ENCODE measurements at places on chromosomes 5 and 9. TPM values are rescaled to one million over a fixed set of nuclear protein-coding genes. Genes with fewer than 3 reads are reported as not detected.

DNA sequence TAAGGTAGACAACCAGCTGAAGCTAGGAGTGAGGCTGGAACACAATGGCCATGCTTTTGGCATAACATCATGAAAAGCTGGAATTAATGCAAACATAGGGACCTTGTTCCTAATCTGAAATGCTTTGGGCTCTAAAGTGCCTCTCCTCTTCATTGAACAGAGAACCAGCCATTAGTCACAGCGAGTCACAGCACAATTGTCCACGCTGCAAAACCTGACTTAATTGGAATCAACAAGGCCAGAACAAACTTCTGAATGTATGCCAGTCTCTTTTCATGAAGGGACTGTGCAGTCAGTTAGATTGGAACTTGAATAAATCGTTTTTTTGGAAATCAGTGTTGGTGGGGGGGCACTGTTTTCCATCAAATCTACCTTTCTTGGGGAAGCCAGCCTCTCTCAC lies 96.5 kb downstream of the JAKMIP2 start:
- no peak overlapping the region for H3K4me3 ChIP-seq
- no peaks in the 10 kb centered on the region for H3K36me3 ChIP-seq
- no peak overlapping the region for H3K27ac ChIP-seq
- no peaks in the 10 kb centered on the region for H3K27me3 ChIP-seq
- DNase-seq: no peak

DNA sequence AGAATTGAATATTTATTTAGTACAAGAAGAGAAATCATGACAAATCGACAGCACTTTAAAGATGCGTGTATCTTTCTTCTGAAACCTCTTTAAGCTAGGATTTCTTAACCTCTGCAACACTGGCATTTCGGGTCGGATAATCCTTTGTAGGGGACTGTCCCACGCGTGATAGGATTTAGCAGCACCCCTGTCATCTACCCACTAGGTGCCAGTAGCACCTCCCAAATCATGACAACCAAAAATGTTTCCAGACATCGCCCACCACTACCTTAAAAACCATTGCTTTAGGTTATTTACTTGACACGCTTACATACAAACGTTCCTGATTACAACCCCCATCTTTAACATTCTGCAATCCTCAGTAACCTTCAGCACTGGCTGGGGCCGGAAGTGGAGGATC lies 223.1 kb downstream of the TRIM32 start:
- no peaks in the 10 kb centered on the region for H3K36me3 ChIP-seq
- no peaks in the 10 kb centered on the region for H3K27me3 ChIP-seq
- no peak overlapping the region for H3K27ac ChIP-seq
- no peaks in the 10 kb centered on the region for H3K4me1 ChIP-seq
- H3K4me3 ChIP-seq: no peak overlapping the region

The CBY3 gene
- 0.36 TPM for total RNA-seq

DNA sequence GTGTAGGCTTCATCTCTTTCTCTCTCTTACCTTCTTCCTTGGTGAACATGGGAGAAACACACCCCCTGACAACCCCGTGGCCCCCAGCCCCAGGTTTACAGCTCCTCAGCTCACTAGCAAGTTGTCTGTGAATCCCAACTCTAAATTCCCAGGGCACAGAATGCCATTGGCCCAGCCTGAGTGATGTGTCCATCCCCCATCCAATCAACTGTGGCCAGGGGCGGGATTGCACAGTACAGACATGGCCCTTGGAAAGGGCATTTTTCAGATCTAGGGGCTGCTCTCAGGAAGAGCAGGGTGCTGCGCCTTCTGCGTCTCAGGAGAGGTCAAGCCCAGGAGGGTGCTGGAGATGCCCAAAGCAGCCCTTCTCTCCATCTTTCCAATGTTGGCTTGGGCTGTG lies 48.2 kb upstream of the ASS1 start:
- no peak overlapping the region for H3K27ac ChIP-seq
- H3K36me3 ChIP-seq: no peaks in the 10 kb centered on the region
- DNase-seq: no peak

The PTBP3 gene
- 100.0 TPM for total RNA-seq

DNA sequence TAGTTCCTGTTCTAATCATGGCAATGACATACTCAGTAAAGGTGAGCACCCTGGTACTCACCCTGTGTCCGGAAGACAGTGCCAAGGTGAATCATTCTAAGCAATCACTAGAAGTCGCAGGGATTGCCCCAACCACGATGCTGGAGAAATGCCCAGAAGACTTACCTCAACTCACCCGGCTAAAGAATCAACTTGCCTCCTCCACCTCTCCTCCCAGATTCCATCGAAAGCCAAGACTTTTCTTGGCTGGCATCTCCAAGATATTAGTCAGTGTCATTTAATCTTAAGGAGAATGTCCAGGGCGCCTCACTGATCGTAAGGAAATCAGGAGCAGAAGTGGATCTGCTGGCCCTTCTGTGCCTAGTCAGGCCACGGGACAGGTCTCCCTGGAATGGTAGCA lies 204.9 kb downstream of the ERCC6L2 start:
- no peak for DNase-seq
- H3K36me3 ChIP-seq: no peaks in the 10 kb centered on the region
- H3K4me1 ChIP-seq: no peaks in the 10 kb centered on the region
- H3K27ac ChIP-seq: no peak overlapping the region
- H3K27me3 ChIP-seq: peaks cover 4% of the 10 kb centered on the region

The PCDHB13 gene
- not detected for total RNA-seq

- peaks cover 20% of the 10 kb centered on the region for H3K4me1 ChIP-seq
- H3K27ac ChIP-seq: no peak overlapping the region
- no peaks in the 10 kb centered on the region for H3K27me3 ChIP-seq
- peaks cover 6% of the 10 kb centered on the region for H3K36me3 ChIP-seq
- DNase-seq: peak; percentile 60
Observed at GRCh38 chr9:95874989-95875304, 544 bp upstream of the ERCC6L2 start.
